ENCODE measurements at places on chromosomes 1 and 21.

DNA sequence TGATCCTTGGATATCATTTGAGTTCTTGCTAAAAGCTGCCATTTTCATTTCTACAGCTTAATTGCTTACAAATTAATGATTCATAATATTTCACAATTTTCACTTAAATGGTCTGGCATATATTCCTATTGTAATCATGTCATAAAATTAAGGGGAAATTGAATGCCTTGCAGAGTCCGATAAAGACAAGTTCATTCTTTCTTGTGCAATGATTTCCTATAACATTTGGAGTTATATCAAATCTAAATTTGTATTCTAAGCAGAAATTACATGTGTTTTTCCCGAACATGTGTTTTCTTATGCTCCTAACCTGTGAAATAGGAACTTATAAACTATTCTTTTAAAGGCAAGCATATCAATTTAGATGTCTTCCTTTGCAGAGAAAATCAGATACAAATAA is 118.3 kb upstream of the CYYR1 start:
- no peak for DNase-seq

DNA sequence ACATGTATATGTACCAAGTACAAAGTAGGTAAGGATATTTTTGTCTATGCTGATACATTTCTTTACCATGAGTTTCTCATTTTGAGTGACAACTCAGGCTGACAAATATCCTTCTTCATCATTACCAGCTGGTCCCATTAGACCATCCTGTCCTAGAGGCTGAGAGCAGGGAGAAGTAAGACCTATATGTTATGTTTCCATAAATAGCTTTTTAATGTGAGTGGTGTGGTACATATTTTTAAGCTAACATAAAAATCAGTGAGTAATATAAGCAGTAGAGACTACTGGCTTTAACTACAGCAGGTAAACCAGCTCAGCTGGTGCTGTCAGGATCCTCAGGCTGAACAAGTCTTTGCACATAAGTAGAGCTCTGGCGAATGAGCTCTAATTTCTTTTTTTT is 62.4 kb downstream of the CLEC20A start:
- no peak for DNase-seq

- DNase-seq = no peak
Observed at GRCh38 chr1:41730806-41731205, 187.9 kb downstream of the HIVEP3 start.

- DNase-seq = no peak
Observed at GRCh38 chr1:193285641-193286040, 99.2 kb upstream of the B3GALT2 start.

DNA sequence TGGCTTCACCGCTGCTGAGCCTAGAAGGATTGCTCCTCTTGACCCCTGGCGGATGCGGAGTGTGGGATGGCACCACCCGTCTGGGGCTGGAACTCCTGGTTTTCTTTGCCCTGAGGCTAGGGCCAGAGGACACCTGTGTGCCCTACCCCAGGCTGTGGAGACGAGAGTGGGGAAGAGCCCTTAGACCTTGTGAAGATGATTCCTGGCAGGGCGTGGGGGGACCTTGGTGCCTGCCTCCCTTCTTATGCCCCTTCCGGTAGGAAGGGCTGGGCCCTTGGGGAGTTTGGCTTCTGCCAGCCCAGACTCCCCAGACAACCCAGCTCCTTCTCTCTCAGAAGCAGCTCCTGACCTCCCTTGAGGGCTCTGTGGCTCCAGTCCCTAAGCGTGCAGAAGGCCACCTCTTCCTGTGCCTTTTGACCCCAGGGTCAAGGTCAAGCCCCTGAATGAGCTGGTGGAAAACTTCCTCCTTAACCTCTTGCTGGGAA is 891 bp downstream of the RPS6KA1 start:
- no peak for DNase-seq

DNA sequence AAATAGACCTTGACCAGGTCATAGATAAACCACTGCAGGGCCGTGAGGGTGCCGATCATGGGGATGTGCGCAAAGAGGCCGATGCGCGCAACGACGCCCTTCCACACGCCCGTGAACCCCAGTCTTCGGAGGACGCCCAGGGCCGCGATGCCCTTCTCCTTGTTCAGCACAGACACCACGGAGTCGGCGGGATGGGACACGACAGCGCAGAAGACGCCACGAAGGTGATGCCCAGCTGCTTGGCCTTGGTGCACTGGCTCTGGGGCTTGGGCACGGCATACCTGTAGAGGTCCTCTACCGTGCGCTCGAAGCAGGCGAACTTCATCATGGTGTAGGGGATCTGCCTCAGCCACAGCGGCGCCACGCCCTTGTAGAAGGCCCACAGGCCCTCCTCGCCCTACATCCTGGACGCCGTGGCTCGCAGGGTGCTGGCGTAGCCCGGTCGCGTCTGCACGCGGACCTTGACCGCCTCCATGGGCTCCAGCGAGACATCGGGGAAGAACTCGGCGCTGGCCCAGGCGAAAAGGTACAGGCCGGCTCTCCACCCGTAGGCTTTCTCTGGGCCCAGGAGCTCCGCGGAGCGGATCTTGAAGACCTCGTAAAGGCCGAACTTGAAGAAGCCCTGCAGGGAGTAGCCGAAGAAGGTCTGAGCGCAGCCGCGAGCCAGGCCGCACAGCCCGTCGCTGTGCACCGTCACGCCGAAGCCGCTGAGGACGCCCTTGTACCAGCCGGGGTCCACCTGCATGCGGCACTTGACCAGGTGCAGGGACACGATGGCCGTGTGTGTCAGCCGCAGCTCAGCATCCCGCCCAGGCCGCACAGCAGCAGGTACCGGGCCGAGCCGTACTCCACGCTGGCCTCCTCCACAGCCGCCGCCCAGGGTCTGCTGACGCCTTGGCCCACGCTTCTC is 20.5 kb upstream of the DMRTB1 start:
- no peak for DNase-seq

Measured in stimulated activated CD4-positive, alpha-beta T cell treated with anti-CD3 and anti-CD28 coated beads, Interleukin-15, amount 100 ng/mL, for 48 hours (primary cell).